ENCODE measurements at places on chromosomes 11 and 22.

- H3K36me3 ChIP-seq = no peaks in the 10 kb centered on the region
- peaks cover 31% of the 10 kb centered on the region for H3K27me3 ChIP-seq
- no peaks in the 10 kb centered on the region for H3K4me1 ChIP-seq
- no peak overlapping the region for H3K4me3 ChIP-seq
Observed at GRCh38 chr11:131762346-131763110, 392.1 kb downstream of the NTM start.

DNA sequence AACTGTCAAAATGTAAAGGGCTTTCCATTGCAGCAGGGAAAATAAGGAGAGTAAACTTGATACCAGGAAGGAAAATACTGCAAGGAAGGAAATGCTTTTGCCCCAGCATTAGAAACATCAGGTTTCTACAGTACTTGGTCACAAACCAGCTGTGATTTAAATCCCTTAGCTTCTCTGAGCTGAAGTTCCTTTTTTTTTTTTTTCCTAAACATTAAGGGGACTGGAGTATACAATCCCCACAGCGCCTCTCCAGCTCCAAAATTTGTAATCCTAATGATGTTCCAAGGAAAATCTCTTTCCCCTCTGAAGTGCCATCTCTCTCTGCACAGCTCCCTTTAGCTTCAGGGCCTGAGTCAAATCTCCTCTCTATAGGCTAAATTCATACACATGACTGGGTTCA lies 220.5 kb upstream of the PITPNB start:
- no peaks in the 10 kb centered on the region for H3K27me3 ChIP-seq
- no peak overlapping the region for H3K4me3 ChIP-seq
- H3K27ac ChIP-seq = peak overlapping the region; percentile 2
- no peaks in the 10 kb centered on the region for H3K36me3 ChIP-seq

GRCh38 chr11:77800449-77800848 lies 20.1 kb downstream of the RSF1 start:
- ATAC-seq = no peak
- H3K27me3 ChIP-seq = no peaks in the 10 kb centered on the region
- peaks cover 45% of the 10 kb centered on the region for H3K4me1 ChIP-seq
- no peaks in the 10 kb centered on the region for H3K36me3 ChIP-seq
- no peak overlapping the region for H3K4me3 ChIP-seq
- no peak overlapping the region for H3K27ac ChIP-seq

- H3K27ac ChIP-seq = no peak overlapping the region
- no peaks in the 10 kb centered on the region for H3K27me3 ChIP-seq
- no peaks in the 10 kb centered on the region for H3K36me3 ChIP-seq
- no peak for ATAC-seq
- no peaks in the 10 kb centered on the region for H3K4me1 ChIP-seq
Observed at GRCh38 chr22:33678523-33678922, 241.8 kb downstream of the LARGE1 start.

DNA sequence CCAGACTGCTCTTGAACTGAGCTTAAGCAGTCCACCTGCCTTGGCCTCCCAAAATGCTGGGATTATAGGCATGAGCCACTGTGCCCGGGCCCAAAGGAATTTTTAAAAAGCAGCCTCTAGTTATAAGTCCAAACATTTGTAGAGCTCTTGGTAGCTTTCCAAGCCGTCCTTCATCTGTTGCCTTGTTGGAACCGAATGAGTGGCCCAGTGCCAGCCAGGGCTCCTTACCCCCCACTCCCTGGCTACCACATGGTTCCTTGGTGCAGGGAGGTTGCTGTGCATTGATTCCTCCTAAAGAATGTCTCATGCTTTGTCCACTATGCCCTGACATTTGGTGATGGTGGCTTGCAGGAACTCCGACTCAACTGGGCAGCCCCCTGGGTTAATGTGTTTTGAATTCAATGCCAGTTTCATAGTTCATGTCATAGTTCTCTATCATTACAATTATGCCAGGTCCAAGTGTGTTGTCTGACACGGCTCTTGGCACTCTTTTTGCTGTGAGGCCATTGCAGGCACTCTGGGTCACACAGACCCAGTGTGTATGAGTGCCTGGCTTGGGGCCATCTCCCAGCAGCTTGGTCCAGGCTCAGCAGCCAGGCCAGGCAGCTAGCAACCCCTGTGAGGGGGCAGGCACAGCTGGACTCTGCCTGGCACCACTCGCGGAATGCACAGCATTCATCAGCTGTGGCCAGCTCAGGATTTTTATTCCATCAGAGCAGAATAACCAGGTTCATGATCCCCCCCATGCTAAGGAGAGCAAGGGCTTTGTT lies 13.3 kb upstream of the MICALL1 start:
- peak; percentile 54 for ATAC-seq
- H3K36me3 ChIP-seq = no peaks in the 10 kb centered on the region
- H3K4me1 ChIP-seq = peaks cover 85% of the 10 kb centered on the region
- peak overlapping the region; percentile 76 for H3K27ac ChIP-seq

DNA sequence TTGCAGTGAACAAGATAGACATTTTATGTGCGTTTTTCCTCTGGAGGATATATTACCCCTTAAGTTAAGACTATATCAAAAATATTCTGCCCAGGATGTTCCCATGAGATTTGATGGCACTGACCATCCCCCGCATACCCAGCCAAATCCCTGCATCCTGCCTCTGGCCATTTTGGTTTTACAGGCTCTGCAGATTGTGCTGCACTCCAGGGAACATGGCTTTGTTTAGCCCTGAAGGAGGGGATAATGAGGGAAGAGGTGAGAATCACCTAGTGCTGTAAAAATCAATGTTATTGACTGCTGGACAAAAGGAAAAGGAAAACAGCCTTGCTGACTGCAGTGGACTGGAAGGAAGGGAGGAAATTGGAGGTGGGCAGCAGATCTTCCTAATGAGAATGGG lies 717.4 kb downstream of the DLG2 start:
- H3K27me3 ChIP-seq = no peaks in the 10 kb centered on the region
- H3K4me1 ChIP-seq = no peaks in the 10 kb centered on the region
- H3K4me3 ChIP-seq = no peak overlapping the region
- ATAC-seq = no peak
- H3K27ac ChIP-seq = no peak overlapping the region

GRCh38 chr11:96090711-96091110 lies 166.8 kb upstream of the MTMR2 start:
- ATAC-seq = no peak
- H3K27ac ChIP-seq = no peak overlapping the region
- H3K4me3 ChIP-seq = no peak overlapping the region
- H3K27me3 ChIP-seq = no peaks in the 10 kb centered on the region
- H3K36me3 ChIP-seq = no peaks in the 10 kb centered on the region

DNA sequence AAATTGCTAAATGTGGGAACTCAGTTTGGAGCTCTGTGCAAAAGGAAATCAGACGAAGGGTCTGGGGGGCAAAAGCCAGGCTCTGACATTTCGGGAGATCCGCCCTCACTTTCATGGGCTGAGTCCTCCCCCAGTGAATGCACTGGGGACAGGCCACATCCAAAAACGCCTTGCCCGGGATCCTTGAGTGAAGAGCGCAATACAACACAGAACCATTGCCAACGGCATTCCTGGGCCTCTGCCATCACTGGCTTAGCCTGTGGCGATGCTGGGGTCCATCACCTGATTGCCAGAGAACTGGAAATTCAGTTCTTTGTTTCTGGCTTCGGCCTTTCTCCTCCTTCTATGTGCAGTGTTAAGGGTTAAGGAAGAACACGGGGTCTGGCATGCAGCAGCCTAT lies 297.9 kb downstream of the SHANK2 start:
- no peaks in the 10 kb centered on the region for H3K36me3 ChIP-seq
- H3K4me3 ChIP-seq = no peak overlapping the region
- no peaks in the 10 kb centered on the region for H3K27me3 ChIP-seq
- no peak for ATAC-seq
- H3K27ac ChIP-seq = no peak overlapping the region
- H3K4me1 ChIP-seq = no peaks in the 10 kb centered on the region

DNA sequence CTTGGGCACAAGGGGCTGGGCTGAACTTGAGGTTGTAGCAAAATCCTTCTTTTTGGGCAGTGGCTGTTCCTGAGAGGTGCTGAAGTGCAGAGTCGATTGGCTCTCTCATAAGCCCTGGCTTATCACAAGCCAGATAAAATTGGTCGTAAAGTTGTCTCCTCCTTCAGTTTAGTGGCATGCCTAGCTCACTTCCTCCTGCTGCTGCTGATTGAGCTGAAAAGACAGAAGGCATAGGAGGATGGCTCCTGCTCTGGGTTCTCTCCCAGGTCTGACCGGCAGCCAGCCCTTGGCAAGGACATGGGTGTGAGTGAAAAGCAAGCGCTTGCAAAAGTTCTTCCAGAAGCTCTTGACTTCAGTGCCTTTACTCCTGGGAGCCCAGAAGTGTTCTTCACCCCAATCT lies 83.9 kb downstream of the LDLRAD3 start:
- H3K4me1 ChIP-seq = peaks cover 5% of the 10 kb centered on the region
- no peak for ATAC-seq
- H3K27me3 ChIP-seq = no peaks in the 10 kb centered on the region
- H3K4me3 ChIP-seq = no peak overlapping the region
- no peak overlapping the region for H3K27ac ChIP-seq
- no peaks in the 10 kb centered on the region for H3K36me3 ChIP-seq

GRCh38 chr22:50438305-50439275 lies 36.2 kb downstream of the SBF1 start:
- H3K27me3 ChIP-seq = no peaks in the 10 kb centered on the region
- no peaks in the 10 kb centered on the region for H3K36me3 ChIP-seq
- H3K4me1 ChIP-seq = no peaks in the 10 kb centered on the region
- no peak overlapping the region for H3K4me3 ChIP-seq

- no peaks in the 10 kb centered on the region for H3K36me3 ChIP-seq
- no peaks in the 10 kb centered on the region for H3K4me1 ChIP-seq
- ATAC-seq = no peak
- no peaks in the 10 kb centered on the region for H3K27me3 ChIP-seq
Observed at GRCh38 chr11:22787551-22788162, 41.9 kb downstream of the SVIP start.

DNA sequence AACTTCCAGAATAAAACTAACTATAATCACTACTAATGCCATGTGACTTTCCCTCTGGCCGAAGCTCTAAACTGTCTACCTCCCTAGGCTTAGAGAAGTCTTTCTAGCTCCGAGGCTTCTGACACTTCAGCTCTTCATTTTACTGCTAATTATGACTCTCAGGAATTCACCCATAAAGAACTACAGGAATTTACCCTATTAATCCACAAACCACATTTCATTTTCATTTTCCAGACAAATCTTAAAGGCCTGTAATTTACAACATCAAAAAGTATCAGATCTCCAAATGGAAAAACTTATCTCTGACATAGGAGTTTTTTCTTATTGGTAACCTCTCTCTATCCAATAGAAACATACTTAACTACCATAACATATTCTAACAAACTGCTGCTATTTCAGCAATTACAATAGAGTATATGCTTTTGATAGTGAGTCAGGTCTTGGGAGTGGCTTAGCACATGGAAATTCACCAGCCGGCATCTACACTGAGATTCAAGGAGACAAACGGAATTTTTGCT lies 33.4 kb downstream of the MRTFA start:
- H3K27me3 ChIP-seq = no peaks in the 10 kb centered on the region
- ATAC-seq = no peak
- no peak overlapping the region for H3K27ac ChIP-seq

GRCh38 chr11:118837868-118838267 lies 45.8 kb upstream of the CXCR5 start:
- H3K27me3 ChIP-seq = no peaks in the 10 kb centered on the region
- H3K27ac ChIP-seq = no peak overlapping the region
- H3K4me3 ChIP-seq = no peak overlapping the region
- no peaks in the 10 kb centered on the region for H3K36me3 ChIP-seq
- ATAC-seq = no peak

GRCh38 chr11:11137339-11137738 lies 215.7 kb downstream of the CSNK2A3 start:
- H3K36me3 ChIP-seq = no peaks in the 10 kb centered on the region
- H3K4me3 ChIP-seq = no peak overlapping the region
- peaks cover 21% of the 10 kb centered on the region for H3K4me1 ChIP-seq
- no peak for ATAC-seq

DNA sequence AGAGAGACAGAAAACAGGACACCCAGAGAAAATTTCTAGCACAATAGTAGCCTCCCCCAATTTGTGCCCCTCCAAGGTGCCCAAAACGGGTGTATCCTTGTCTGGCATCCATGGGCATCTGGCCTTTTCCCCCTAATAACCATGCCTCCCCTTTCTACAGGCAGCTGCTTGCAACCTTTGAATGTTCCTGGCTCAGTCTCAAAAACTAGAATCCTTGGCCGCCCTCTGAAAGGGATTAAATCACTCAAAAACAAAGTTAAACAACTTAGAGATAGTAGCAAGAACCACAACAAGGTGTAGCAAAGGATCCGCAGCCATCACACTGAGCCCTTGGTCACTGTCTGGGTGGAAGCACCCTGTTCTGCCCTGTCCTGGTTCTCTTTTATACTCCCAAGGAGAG lies 105.6 kb downstream of the MN1 start:
- ATAC-seq = no peak
- no peak overlapping the region for H3K27ac ChIP-seq
- no peaks in the 10 kb centered on the region for H3K36me3 ChIP-seq
- no peaks in the 10 kb centered on the region for H3K27me3 ChIP-seq
- H3K4me1 ChIP-seq = no peaks in the 10 kb centered on the region

DNA sequence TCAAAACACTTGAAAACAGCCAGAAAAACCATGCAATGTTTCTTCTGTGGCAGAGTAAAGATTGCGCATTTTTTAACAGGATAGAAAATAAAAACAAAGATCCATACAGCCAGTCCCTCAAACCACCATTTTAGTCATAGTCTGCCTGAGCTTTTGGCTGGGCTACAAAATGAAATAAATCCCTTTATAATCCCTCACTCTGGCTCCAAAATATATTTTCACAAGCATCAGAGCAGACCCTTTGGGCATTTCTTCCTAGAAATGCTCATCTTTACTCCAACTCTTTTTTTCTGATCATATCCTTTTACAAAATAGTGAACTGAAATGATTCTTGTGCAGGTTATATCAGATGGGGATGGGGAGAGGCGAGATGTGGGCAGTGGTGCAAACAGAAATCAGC lies 31.8 kb upstream of the LMO2 start:
- no peak for ATAC-seq
- no peaks in the 10 kb centered on the region for H3K36me3 ChIP-seq
- H3K4me3 ChIP-seq = no peak overlapping the region
- no peak overlapping the region for H3K27ac ChIP-seq
- no peaks in the 10 kb centered on the region for H3K4me1 ChIP-seq
- H3K27me3 ChIP-seq = peaks cover 6% of the 10 kb centered on the region

DNA sequence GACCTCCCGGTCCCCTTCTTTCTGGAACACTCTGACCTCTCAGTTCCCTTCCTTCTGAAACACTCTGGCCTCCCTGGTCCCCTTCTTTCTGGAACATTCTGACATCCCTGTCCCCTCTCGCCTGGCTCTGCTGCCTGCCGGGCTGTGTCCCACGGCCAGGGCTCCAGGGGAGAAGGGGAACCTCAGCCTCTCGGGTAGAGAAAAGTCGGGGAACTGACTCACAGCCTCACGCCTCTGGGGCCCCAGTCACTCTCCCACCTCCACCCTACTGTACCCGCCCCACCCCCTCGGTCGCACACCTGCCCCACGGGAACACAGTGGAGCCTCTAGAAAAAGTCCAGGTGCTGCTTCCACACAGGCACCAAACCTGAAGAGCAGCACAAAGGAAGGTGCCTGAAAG lies 93.3 kb downstream of the BRD1 start:
- no peaks in the 10 kb centered on the region for H3K4me1 ChIP-seq
- no peak overlapping the region for H3K4me3 ChIP-seq
- peaks cover 85% of the 10 kb centered on the region for H3K27me3 ChIP-seq
- no peak overlapping the region for H3K27ac ChIP-seq
- ATAC-seq = no peak
- H3K36me3 ChIP-seq = no peaks in the 10 kb centered on the region
